NCI-H748 treated with DMSO at 0.1 percent for 48 hours (cell line): ENCODE measurements at places on chromosomes 2 and 18.

DNA sequence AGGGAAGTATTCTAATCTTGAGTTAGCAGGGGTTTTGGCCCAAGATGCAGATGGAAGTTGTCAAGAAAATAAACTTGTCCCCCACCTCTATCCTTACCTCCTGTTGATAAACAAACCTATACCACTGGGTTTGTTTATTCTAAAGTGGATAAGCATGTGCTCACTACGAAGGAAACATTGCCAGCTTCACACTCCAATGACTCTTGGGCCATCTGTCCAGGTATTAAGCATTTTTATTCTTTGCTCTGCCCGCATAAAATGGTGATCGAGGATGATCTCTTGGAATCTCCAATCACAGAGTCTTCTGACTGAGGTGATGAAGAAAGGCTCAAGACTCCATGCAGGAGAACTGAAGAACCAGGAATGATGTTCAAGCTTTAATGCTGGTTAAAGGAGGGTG lies 1908.4 kb upstream of the PIK3C3 start:
- DNase-seq = no peak

GRCh38 chr18:43049021-43049420 lies 66.5 kb downstream of the RIT2 start:
- no peak for DNase-seq

GRCh38 chr2:69345434-69345833 lies 41.6 kb downstream of the GFPT1 start:
- DNase-seq = no peak

- no peak for DNase-seq
Measured at GRCh38 chr2:109066917-109067597, 61.9 kb upstream of the SH3RF3 start.

DNA sequence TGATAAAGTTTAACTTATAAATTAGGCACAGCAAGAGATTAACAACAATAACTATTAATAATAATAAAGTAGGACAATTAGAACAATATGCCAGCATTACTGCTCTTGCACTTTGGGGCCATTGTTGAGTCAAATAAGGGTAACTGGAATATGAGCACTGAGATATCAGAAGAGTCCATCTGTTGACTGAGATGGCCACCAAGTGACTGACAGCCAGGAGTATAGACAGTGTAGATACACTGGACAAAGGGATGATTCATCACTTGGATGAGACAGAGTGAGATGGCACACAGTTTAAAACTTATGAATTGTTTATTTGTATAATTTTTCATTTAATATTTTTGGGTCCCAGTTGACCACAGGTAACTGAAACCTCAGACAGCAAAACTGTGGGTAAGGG lies 20.0 kb downstream of the NAB1 start:
- DNase-seq = no peak

- no peak for DNase-seq
Measured at GRCh38 chr18:63258749-63259566, 60.6 kb downstream of the BCL2 start.

DNA sequence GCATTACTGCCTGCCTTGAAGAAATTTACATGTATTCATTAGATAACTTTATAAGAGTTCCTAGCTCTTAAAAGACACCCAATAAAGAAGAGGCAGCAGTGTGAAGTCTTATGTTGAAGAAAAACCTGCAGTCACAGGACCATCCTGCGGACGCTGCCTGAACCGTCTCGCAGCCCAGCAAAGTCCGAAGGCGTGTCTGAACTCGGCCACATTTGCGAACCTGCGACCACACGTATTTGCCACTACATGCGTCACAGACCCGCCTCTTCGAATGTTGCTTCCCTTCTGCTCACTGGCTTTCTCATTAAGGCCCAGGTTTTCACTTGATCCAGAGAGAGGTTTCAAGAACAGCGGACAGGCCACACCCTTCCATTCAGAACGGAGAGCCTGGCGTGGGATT lies 41.2 kb downstream of the CNGA3 start:
- no peak for DNase-seq

- no peak for DNase-seq
Measured at GRCh38 chr18:63083555-63083954, 236.0 kb downstream of the BCL2 start.
